ENCODE measurements at places on chromosomes 3 and 15. TPM values are rescaled to one million over a fixed set of nuclear protein-coding genes. Genes with fewer than 3 reads are reported as not detected.

PIAS1 gene
- total RNA-seq: 57.0 TPM

AADACL2 gene
- total RNA-seq: not detected

REC114 gene
- total RNA-seq: not detected

DNA sequence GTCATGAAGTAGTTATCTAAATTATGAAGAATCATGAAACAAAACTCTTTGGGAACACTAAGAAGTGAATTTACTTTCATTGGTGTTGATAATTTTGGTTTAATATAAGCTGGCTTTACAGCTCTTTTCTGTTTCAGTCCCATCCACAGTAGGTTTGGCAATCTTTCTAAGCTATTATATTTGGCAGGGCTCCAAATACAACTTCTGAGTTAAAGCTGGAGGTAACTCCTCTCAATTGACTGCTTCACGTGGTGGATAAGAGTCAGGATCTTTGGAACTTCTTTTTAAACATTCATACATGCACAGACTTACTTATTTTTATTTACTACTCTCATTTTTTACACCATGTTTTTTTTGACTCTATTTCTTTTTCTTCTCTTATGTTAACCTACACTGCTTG is 106.5 kb upstream of the EPHA3 start:
- no peaks in the 10 kb centered on the region for H3K36me3 ChIP-seq
- H3K4me1 ChIP-seq: no peaks in the 10 kb centered on the region

DNA sequence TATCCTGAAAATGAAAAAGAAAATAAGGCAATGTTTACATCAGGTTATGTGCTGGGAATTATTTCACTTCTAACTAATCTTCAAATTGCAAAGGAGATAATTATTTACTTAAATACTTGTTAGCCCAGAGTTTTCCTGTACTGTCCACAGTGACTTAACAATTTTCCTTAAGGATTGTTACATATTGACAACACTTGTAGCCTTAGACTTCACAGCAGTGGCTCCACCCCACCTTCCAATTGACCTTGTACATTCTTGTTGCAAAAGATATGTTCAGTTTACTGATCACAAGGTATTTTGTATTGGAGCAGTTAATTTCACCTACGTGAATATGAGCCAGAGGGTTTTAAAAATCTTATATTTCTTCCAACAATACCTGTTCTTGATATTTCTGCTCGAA is 376.9 kb downstream of the CNTN6 start:
- no peaks in the 10 kb centered on the region for H3K36me3 ChIP-seq
- no peak overlapping the region for H3K4me3 ChIP-seq
- no peaks in the 10 kb centered on the region for H3K4me1 ChIP-seq
- DNase-seq: no peak

DNA sequence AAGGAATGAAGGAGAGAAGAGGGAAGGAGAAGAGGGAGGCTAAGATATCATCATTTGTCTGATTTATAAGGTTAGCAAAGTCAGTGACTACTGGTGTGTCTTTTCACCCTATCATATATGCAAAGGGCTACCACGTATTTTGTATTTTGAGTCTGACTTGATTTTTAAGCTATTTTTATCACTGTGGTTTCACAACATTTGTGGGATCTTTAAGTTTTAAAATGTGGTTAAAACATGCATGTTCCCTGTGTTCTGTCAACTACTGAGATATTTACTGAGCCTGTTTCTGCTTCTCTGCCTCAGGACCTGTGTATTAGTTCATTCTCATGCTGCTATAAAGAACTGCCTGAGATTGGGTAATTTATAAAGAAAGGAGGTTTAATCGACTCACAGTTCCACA is 22.5 kb upstream of the SPTSSB start:
- H3K4me1 ChIP-seq: peaks cover 6% of the 10 kb centered on the region
- H3K27ac ChIP-seq: no peak overlapping the region
- no peaks in the 10 kb centered on the region for H3K36me3 ChIP-seq
- no peak for DNase-seq
- H3K27me3 ChIP-seq: no peaks in the 10 kb centered on the region

GRCh38 chr3:43023066-43023465 is 44.0 kb downstream of the GASK1A start:
- H3K4me3 ChIP-seq: no peak overlapping the region
- no peak overlapping the region for H3K27ac ChIP-seq
- no peak for DNase-seq
- no peaks in the 10 kb centered on the region for H3K4me1 ChIP-seq
- H3K36me3 ChIP-seq: no peaks in the 10 kb centered on the region
